Stimulated activated CD4-positive, alpha-beta T cell treated with anti-CD3 and anti-CD28 coated beads, Interleukin-1b, Interleukin-23, amount 100 ng/mL, for 4 hours (primary cell): ENCODE measurements at places on chromosomes 4 and X.

DNA sequence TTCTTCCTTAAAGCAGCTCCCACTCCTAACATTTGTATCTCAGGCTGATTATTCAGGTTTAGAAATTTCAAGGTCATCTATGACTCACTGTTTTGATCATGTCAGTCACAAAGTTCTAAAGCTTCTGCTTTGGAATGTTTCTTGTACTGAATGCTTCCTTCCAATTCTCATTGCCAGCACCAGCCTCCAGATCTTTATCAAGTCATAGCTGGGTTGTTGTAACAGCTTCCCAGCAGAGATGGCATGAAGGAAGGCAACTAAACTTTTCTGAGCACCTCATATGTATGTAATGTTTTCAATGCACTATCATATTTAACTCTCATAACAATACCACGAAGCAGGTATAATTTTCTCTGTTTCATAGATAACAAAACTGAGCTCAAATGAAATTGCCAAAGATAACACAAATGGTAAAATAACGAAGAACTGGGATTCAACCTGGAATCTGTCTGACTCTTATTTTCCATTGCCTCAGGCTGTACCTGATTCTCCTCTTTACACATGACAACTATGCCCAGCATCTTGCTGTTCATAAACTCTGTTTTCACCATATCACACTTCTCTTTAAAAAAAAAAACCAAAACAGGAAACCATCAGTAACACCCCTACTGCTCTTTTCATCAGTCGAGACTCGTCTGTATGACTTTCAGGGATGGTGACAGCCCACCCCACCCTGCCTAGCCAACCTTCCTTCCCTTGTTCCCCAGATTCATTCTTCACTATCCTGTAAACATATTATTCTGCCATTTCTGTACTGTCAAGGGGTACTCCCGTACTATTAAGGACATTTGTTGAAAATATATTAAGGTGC is 13.4 kb downstream of the TRPC3 start:
- no peak for DNase-seq

GRCh38 chrX:149837167-149837566 is 43.8 kb upstream of the MAGEA8 start:
- no peak for DNase-seq

GRCh38 chrX:20300822-20301221 is 34.1 kb upstream of the RPS6KA3 start:
- no peak for DNase-seq

- DNase-seq: no peak
Measured at GRCh38 chr4:23934915-23935314, 45.1 kb upstream of the PPARGC1A start.
